ENCODE measurements at places on chromosomes 1 and 21.

GRCh38 chr1:68617942-68618341 lies 121.1 kb upstream of the DEPDC1 start:
- no peak for DNase-seq

DNA sequence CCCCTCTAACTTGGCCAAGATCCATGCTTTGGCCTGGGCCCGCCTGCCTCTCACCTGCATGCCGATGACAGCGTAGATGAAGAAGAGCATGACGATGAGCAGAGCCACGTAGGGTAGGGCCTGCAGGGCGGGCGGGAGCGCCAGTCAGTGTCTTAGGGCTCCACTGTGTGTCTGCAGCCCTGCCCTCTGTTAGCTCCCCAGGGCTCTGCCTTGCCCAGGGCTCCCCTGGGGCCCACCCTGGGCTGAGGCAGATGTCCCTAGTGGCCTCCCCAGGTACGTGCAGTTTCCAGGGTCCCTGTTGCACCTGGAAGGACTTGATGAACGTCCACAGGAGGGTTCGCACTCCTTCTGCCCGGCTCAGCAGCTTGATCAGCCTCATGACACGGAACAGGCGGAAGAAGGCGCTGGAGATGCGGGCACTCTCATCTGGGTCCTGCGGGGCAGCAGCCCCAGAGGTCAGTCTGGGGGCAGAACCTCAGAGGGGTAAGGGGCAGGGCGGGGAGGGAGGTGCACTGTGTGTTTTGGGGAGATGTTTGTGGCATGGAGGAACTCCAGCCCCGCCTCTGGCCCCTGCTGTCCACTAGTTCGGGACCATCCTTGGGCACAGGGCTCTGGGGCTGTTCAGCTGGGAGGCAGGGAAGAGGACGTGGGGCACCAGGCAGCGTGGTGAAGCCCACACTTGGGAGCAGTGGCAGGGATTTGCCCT lies 29.8 kb upstream of the KIF21B start:
- DNase-seq, result no peak

GRCh38 chr1:43671626-43672330 lies 21.8 kb downstream of the KDM4A start:
- DNase-seq, result no peak

GRCh38 chr1:54315099-54315498 lies 91.1 kb downstream of the SSBP3 start:
- DNase-seq, result no peak

- no peak for DNase-seq
These were observed 37.2 kb downstream of the PTPN14 start for GRCh38 chr1:214514032-214514818.

DNA sequence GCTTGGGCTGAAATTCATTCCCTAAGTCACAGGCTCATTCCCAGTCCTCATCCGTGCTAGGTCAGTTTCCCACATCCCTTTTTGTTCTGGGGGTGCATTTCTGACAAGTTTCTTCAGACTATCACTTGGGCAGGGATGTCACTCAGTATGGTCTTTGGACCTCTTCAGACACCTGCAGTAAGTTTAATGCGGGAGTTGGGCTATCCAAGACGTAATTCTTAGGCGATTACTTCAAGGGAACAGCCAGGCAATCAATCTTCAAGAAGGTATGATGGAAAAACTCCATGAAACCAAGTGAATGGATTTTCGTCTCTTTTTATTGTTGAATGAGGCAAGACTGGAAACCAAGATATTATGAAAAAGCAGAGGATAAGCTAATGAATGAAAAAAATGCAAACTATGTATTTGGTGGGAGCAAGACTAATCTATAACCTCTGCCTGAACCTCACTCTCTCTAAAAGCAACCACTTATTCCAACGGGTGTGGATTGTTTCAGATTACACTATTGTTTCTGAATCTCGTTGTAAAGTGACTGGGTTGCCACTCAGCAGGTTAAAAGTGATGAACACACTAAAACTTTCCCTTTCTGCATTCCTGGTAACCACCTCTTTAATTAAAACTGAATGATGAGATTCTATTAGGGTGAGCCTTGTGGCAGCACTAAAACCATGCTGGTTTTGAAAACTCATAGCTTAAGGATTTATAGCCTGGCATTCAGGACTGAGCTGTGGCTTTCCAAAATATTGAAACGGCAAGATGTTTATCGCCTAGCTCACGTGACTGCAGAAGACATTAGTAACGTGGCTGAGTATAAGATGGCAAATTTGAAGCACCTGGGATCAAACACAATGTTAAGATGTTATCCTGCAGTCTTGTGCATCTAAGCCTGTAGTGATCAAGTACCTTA lies 1.1 kb downstream of the RASAL2 start:
- DNase-seq, result no peak

DNA sequence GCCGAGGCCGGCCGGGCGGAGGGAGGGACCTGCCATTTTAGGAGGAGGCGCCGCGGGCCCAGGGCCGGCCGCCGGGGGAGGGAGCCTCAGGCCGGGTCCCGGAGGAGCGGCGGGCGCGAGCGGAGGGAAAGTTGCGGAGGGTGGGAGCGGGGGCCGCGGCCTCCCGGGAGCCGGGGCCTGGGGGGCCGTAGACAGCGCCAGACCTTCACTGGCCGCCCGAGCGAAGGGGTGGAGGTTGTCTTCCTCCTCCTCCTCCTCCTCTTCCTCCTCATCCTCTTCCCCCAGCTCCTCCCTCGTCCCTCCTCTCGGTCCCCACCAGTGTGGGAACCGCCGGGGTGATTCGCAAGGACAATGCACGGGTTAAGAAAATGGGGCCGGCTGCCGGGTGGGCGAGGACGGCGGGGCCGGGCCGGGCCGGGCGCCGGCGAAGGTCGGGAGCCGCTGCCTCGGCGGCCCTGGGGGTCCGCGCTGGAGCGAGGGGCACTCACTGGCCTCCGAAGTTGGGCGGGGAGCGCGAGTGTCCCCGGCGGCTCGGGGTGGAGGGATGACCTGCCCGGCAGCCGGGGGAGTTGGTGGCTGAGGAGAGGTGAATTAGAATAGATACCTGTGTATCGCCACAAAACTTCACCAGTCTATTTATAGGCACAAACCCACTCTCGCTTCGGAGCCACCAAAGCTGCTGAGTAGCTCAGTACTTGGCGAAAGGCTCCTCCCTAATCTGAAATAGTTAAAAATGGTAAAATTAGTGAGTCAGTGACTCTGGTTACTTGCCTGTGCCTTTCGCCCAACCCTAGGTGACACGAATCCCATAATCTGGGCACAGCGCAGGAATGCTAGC lies 1.3 kb downstream of the DYRK1A start:
- DNase-seq, result no peak

DNA sequence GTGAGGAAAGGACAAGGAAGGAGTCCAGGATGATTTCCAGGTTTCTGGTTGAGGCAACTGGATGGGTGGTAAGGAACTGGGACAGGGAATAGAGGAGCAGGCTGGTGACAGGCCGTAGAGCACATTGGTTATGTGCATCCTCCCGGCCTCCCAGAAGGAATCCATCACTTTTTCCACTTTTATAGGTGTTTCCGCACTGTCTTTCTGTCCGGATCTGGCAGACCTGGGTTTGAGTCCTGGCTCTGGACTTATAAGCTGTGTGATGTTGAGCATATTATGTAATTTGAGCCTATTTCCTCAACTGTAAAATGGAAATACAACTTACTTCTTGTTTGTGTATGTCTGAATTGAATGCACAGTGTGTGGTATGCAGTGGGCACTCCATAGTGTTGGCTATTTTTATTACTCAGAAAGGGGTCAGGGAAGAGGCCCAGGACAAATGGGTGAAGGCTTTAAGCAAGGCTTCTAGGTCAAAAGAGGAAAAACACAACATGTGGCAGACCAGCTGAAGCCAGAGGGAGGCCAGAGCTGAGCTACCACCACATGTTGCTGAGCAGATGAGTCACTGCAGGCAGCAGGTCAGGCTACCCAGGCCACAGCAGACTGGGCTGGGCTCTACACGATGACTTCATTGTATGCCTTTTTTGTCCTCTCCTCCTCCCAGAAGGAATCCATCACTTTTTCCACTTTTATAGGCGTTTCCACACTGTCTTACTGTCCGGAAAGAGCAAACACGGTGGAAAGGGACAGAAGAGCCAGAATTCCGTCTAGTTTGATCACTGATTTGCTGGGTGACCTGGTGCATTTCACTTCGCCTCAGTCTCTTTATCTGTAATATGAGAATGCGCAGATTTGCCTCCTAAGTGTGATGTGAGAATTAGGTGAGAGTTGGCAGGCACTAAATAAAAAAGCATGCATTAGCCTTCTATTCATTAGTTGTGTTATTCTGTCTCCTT lies 791 bp upstream of the MAST2 start:
- no peak for DNase-seq

DNA sequence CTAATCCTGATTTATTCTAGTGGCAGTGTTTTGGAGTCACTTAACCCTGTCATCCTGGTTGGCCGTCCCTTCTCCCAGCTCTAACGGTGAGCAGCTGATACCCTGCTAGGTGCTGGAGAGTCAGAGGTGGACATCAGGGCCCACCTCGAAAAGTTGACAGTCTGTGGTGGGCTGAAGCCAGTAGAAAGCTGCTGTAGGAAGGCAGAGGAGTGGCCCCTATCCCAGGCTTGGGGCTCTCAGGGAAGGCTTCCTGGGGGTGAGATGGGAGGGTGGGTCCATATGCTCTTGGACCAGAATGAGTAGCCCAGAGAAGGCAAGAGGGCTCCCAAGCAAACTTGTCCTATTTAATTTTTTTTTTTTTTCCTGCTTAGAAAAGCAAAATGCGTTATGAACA lies 475 bp upstream of the RPL5 start:
- no peak for DNase-seq

GRCh38 chr1:218642033-218642948 lies 297.2 kb downstream of the TGFB2 start:
- DNase-seq, result no peak

- DNase-seq, result no peak
These were observed 42.7 kb upstream of the GLIS1 start for GRCh38 chr1:53781654-53782053.

DNA sequence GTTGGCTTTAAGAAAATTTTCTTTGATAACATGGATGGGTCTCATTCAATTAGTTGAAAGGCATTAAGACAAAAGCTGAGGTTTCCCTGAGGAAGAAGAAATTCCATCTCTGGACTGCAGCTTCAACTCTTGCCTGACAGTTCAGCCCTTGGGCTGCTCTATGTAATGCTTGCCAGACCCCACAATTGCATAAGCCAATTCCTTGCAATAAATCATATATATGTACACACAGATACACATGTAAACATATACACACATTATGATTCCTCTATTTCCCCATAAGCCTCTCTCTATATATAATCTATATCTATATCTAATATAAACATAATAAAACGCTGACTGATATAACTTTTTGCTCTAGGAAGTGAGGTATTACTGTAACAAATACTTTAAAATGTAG lies 301.5 kb upstream of the PRMT6 start:
- no peak for DNase-seq

GRCh38 chr1:26529655-26530409 lies at the start of gene RPS6KA1:
TSS of gene RPS6KA1 (plus strand) at chr1:26529761. CDS start at chr1:26529921, 160 bp downstream.
- peak; percentile 30 for DNase-seq

DNA sequence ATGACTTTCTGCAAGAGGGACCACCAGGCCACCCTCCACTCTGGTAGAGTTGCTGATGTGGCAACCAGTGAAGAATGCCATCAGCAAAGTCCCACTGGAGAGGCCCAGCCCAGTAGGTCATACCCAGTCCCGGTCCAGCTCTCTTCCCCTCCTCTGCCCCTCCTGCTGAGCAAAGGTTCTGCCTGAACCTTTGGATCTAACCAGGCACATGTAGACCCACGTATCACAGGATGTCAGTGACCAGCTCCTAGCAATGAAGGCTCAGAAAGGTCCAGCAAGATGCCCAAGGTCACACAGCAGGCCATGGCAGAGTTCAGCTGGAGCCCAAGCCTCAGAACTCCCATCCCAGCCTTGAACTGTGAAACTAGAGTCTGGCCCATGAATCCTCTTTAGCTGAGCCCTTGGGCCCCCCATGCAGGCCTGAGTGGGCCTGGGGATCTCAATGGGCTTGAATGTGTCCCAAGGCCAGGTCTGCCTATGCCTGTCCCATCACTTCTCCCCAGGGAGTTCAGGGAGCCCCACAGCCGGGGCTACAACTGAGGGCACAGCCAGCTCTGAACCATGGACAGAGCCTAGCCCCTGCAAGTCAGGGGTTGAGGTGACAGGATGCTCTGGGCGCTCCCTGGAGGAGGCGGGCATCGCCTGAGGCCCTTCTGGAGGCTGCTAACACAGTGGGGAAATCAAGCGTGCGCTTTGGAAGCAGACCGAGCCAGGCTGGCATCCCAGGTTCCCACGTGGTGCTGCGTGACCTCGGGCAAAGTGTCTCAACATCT lies 21.4 kb upstream of the PADI1 start:
- no peak for DNase-seq

DNA sequence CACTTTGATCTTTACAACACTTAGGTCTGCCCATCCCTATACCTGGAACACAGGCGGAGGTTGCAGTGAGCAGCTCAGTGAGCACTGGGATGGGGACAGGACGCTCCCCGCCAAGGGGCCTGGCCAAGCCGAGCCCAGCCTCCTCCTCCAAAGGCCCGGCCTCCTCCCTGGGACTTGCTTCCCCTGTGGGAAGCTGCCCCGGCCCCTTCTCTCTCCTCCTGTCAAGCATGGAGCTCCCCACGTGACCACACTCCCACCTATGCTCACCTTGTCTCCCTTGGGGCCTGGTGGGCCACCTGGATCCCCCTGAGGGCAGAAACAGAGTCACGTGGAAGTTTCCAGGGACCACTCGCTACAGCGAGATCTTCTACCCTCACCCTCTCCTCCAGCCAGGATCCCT lies 12.9 kb downstream of the COL16A1 start:
- no peak for DNase-seq

GRCh38 chr1:9561429-9561828 lies 22.2 kb downstream of the SLC25A33 start:
- DNase-seq, result no peak

DNA sequence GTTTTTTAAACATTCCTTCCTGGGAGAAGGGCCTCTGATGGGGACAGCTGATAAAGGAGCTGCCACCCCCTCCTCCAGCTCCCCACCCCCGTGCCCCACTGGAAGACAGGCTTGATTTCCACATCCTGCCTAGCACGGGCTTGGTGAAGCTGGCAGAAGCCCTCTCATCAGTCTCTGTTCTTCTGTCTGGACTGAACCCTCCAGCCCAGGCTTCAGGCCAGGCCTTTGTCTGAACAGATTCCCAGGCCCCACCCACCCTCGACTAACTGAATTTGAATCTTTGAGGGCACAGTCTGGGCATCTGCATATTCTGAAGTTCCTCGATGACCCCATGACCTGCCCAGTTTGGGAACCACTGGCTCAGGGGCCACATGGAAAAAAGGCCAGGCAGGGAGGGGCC lies 75.3 kb downstream of the CD58 start:
- no peak for DNase-seq

DNA sequence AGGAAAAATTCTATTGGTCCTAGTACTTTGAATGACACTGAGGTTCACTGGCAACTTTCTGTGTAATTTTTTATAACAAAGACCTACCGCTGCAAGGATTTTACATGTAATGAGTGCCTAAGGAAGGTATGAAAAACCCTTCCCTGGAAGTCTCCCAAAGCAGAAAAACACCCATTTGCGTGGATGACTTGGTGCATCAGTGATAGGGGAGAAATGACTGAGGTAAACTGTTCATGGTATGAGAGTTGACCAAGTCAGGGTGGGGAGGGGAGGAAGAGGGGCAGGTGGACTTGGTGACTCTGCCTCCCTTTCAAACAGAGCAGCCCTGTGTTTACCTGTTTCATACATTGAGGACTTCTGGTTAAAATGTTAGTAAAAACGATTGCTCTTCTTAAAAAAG lies 78.8 kb upstream of the IPO9 start:
- no peak for DNase-seq

Data from central memory CD8-positive, alpha-beta T cell (primary cell).